ENCODE measurements at places on chromosomes 7 and 10.

DNA sequence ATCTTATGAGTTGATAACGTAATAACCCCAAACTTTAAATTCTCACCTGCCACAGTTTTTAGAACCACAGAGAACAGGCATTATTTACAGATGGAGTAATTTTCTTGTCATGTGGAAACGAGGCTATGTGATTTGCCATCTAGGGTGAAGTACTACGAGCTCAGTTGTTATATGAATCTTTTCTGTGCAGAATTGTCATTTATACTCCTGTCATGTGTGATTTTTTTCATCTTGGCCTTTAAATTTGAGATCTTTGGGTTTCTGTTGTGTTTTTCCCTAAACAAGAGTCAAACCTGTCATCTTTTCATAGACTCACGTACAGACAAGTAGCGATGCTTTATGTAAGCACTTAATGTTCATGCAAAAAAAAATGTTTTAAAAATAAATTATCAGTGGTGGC is 153.7 kb upstream of the TAC1 start:
- DNase-seq: no peak

DNA sequence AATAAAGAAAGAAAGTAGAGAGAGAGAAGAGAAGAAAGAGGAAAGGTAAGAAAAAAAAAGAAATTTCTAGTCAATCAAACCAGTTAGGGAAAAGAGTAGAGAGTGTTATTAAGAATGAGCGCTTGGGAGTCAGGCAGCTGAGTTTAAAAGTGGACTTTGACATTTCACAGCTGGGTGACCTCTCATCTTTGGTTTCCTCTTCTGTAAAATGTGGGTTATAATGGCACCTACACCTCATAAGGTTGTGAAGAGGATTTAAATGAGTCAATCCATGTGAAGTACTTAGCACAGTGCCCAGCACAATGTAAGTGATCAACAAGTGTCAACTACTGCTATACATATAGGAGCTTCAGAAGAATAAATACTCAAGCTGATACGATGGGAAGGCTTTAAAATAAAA is 12.2 kb downstream of the HOXA1 start:
- no peak for DNase-seq

GRCh38 chr10:130389906-130390305 is 253.7 kb downstream of the GLRX3 start:
- no peak for DNase-seq

DNA sequence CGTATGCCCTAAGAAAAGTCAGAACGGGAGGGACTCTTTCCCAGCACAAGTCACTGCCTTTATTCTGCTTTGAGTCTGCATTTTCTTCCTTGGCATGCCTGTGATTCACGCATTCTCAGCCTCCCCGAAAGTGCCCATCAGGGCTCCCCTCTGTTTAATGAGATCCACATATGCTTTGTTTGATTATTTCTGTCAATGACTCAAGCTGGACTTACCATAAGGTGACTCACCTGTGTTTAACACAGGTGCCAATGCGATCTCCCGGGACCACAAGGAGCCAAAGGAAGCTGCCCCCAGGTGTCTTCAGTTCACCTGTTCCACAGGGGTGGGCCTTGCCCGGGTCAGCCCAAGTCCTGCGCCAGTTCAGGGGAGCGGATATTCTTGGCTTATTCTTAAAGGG is 386.0 kb upstream of the SHH start:
- DNase-seq: no peak

- DNase-seq: peak; percentile 98
These were observed 509.4 kb downstream of the PTPRN2 start for GRCh38 chr7:158077934-158078910.

DNA sequence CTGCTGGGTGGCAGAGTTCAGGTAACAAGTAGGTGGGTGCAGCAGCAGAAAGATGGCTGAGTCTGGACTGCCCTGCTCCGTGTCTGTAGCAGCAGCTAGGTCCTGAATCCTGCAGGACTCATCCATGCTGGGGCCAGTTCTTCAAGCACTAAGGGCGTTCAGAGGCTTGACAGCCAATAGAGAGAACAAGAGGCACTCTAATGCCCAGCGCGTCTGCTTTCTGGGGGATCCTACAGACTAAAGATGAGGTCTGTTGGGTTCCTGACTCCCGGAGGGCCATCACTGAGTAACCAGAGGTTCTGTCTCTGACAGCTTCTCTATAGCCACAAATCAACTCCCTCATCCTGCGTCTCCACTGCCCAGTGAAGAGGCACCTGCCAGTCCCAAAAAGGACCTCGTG is 125.5 kb downstream of the PTPN20 start:
- no peak for DNase-seq

DNA sequence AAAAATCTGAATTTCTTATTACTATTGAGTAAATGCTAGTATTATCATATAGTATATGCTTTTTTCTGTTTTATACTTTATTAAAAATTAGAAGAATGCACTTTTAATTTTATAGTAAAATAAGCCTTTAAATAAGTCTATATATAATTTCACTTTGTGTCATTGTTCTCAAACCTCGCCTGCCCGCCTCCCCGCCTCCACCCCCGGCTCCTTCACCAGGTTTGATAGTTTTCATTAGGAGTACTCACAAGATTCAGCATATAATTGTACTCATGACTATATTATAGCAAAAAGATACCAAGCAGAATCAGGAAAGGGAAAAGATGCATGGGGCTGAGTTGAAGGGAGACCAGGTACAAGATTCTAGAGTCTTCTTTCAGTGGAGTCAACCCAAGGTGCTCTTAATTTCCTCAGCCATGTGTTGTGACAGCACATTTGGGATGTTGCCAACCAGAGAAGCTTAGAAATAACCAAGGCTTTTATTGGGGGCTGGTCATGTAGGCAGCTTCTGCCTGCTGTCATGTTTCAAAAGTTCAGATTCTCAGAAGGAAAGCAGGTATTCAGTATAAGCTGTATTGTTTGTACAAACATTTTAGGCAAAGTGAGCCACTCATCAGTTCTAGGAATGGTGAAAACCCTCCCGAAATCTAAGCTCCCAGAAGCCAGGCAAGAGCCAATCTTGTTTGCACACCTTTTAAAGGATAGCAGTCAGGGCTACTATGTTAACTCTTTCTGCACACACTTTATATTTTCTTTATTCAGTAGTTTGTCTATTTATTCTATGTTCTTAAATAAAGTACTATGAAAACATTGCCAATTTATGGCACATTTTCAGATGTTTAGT is 12.3 kb downstream of the NHLRC2 start:
- no peak for DNase-seq

DNA sequence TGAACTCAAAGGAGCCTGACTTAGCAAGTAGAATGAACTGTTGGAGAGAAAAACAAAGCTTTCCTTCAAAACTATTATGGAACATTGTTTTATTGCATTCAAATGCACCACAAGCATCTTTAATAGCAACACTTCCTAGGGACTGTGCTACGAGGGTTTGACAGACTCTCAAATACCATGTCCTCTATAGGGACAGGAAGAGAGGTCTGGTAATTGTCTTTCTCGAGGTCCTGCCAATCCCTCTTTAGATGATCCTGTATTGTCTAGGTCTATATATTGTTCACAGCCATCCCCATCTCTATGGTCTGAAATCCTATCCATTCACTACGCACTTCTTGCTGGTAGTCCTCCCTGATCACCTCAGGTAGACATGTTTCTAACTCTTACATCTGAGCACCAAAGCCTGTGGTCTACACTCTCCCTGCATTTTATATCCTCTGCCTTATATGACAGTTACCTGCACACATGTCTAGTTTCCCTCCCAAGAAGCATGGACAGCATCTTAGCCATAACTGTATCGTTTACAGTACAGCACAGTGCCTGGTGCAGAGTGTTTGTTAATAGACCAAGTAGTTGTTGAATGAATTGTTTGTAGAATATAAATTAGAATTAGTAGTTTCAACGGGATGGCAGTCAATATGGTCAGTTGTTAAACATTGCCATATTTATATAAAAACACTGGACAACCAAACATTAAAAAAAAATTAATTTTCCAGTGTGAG is 21.7 kb upstream of the LRRC17 start:
- no peak for DNase-seq

- DNase-seq: no peak
These were observed 17.6 kb upstream of the ORAI2 start for GRCh38 chr7:102415685-102416225.

DNA sequence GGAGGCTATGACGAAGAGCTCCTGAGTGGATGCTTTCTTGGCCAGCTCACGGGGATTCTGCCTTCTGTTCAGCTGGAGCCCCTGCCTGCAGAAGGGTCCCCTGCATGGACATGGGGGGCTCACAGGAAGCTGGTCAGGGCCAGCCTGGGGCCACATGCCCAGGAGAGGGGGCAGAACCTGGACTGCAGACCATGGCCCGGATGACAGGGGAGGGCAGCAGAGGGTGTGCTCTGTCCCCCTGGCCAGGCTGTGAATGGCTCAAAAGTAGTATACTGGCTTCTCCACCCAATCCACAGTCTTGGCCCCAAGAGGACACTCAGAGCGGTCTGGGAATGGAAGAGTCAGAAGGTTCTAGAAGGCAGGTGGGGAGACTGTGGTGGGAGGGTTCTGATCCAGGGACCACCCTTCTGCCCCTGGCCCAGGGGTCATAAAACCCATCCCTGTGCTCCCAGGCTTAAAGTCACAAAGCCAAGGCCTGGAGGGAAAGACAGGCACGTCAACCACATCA is 40.3 kb downstream of the PPIF start:
- DNase-seq: no peak

GRCh38 chr7:37320140-37320847 is 128.4 kb downstream of the ELMO1 start:
- DNase-seq: no peak

- no peak for DNase-seq
These were observed 18.7 kb downstream of the ZMIZ2 start for GRCh38 chr7:44767134-44767911.

DNA sequence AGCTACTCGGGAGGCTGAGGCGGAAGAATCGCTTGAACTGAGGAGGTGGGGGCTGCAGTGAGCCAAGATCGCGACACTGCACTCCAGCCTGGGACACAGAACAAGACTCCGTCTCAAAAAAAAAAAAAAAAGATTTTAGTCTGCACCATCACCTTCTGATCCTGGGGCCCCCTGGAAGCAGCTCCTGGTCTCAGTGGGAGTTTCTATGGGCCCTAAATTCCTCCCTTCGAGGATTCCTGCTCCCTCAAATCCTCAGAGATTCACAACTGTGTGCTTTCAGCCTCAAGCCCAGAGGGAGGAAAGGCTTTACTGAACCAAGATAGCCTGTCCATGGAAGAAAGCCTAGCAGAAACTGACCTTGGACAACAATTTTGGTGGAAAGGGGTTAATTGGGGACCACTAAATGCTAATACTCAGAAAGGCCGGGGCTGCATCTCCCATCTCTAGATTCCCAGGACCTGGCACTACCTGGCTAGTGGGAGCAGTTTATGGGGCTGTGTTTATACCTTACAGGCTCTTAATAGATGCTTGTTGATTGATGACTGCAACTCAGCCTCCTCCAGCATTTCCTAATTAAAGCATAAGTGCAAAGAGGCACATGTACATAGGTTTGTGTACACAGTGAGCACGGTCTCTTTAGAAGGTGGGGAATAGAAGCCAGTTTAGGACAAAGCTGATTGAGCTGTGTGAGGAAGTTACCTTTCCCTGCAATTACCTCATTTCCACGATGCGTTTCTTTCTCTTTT is 9.2 kb upstream of the FGFR2 start:
- no peak for DNase-seq

DNA sequence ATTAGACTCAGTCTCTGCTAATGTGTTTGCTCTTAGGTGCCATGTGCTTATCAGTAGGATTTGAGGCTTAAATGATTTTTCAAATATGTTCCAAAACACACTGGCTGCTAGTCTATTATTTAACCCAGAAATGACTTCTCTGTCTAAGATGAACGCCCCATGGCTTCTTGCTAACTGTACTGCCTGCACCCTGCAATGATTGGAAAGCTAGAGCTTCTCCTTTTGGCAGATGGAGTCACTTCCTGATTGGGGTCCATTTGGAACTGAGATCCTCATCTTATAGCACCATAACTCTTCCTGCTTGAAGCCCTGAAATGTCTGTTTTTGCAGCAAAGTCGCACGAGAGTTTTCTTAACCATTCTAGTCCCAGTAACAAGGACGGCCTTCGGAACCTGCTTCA is 186.5 kb upstream of the ADO start:
- DNase-seq: no peak

GRCh38 chr7:106901828-106902441 is 36.9 kb downstream of the PIK3CG start:
- no peak for DNase-seq

- DNase-seq: no peak
These were observed 11.4 kb upstream of the AKR1D1 start for GRCh38 chr7:138064856-138065357.

GRCh38 chr7:1087465-1087814 is 473 bp upstream of the GPER1 start:
- no peak for DNase-seq

DNA sequence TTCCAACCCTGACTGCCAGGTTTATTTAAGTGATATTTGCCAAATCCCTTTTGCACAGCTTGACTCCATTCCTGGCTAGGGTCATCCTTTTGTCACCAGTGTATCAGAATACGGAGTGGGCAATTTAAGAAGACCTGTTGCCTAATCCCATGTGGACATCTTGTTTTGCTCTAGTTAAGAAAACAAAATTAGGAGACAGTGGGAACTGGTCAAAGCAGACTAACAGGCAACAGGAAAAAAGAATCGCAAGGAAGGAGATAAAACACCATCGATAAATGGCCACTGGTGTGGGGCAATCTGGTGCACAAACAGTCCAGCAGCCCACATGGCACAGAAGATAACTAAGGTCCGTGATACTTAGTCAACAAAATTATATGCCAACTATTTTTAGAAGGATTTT is 21.4 kb downstream of the KDM7A start:
- no peak for DNase-seq

DNA sequence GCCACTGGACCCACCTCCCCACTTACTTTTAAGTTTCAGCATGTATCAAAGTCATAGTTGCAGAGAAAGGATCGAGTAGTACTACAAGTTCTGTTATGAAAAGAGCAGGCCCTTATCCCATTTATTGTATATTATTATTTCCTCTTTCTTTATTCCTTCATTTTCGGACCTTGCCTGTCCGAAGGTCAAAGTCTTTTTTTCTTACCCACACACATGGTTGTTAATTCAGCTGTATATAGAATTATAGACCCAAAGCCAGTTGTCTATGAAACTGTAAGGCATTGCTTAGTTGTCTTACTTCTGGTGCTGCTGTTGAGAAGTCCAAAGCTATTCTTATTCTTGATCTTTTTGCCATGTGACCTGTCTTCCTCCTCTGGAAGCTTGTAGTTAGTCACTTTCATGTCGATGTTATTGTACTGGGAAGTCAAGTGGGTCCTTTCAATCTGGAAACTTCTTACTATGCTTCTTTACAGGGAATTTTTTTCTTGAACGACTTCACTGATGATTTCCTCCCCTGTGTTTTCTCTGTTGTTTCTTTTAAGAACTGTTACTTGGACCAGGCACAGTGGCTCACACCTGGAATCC is 8.3 kb downstream of the NUDT5 start:
- no peak for DNase-seq
